ENCODE measurements at places on chromosomes 13 and 19.
A peak's percentile ranks its signal among the peaks of the same experiment; 100 is the strongest.

DNA sequence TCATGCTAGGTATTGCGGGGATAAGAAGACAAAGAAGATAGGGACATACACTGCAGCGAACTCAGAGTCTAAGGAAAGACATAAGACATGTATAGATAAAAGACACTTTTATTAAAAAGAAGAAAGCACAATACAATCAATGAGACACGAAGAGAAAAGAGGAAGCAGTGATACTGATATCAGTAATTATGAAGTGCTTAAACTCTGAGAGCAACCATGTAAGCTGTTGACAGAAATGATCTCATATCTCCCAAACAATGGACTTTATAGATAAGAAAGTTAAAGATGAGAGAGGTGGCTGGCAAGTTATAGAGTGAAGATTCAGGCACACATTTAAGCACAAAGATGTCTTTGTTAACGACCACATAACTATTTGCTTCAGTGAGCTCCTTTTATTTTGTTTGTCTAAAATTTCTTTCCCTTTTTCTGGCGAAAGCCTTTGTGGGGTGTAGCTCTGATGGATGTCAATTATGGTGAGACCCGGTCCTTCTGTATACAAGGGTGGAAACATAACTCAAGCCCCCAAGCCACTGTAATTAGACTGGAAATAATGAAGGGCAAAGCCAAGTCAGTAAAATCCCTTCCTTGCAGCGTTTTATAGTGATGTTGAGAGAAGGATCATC lies 818.0 kb upstream of the SLC10A2 start:
- DNase-seq: no peak

- DNase-seq: peak; percentile 74
Measured at GRCh38 chr19:38233740-38234251, 9.8 kb upstream of the DPF1 start.

GRCh38 chr13:68929075-68929745 lies 1178.4 kb upstream of the ATXN8OS start:
- DNase-seq: no peak

DNA sequence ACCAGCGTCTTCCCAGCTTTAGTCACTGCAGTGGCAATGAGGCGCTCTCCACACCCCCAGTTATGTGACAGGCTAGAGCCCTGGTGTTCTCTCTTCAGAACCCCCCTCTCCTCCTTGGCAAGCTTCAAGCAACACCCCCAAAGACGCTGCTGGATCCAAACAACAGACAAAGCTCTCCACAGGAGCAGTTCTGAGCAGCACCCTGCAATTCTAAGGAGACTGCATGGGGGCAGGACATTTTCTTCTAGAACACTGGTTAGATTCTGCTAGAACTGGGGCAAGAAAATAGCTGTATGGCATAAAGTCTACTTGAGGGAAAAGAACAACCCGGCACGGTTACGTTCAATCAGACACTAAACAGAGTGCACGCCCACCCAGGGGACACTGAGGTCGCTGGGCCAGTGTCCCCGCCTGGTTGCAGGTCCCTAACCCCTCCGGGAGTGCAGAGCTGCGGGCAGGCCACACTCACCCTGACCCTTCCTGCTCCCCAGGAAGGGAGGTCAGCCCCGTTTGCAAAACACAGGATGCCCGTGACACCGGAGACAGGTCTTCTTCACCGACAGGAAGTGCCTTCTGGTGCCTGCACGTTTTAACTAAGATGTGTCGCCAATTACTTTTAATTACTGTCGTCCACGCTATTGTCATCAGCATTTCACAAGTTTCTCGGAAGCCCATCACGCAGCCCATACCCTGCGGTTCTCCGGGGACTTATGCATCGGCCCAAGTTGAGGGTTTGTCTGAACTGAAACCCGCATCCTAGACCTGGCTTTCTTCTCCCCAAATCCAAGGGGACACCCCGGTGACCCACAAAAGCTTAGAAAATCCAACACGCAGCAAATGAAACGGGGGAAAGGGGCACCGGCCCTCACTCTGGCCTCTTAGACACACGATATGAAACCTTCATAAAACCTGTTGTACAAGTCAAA lies 943 bp downstream of the GJB6 start:
- DNase-seq: no peak

DNA sequence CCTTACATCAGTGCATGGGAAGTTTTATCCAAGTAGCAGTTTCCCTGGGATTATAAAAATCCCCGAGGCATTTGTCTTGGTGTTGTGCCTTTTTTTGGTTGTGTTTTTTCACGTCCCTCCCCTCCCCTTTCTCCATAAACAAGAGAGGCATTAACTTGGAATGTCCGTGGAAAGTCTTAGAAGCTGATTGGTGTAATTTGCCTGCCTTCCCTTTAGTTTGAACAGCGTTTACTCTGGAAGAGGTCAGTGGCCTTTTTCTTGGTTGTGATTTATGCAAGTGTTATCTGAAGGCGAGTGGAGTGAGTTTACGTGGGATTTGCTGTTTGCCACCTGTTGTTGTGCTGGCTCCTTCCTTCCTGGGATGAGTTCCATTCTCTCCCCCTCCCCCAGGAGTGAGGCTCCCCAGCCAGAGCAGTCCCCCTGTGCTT lies 7.2 kb downstream of the ACTN4 start:
- no peak for DNase-seq

GRCh38 chr19:5537870-5538269 lies 29.9 kb downstream of the TINCR start:
- DNase-seq: no peak

GRCh38 chr13:113785051-113786010 lies 26.3 kb downstream of the TMEM255B start:
- peak; percentile 77 for DNase-seq

GRCh38 chr13:98144027-98144741 lies 1.3 kb downstream of the FARP1 start:
- peak; percentile 36 for DNase-seq

DNA sequence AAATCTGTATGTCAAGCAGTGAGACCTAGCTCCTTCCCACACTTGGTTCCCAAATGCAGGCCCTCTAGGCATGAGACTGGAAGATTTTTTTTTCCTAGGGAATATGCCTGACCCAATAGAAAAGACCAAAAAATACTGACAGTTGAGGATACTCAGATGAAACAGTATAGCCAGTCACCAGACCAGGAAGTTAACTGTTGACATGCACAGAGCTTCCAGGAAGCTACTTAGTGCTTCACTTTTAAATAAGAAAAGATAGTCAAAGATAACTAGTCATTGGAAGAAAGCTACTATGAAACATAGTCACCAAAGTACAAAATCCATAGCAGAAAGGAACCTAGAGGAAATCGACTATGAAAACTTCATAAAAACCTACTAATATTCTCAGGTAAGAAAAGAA lies 32.3 kb downstream of the BRCA2 start:
- no peak for DNase-seq

DNA sequence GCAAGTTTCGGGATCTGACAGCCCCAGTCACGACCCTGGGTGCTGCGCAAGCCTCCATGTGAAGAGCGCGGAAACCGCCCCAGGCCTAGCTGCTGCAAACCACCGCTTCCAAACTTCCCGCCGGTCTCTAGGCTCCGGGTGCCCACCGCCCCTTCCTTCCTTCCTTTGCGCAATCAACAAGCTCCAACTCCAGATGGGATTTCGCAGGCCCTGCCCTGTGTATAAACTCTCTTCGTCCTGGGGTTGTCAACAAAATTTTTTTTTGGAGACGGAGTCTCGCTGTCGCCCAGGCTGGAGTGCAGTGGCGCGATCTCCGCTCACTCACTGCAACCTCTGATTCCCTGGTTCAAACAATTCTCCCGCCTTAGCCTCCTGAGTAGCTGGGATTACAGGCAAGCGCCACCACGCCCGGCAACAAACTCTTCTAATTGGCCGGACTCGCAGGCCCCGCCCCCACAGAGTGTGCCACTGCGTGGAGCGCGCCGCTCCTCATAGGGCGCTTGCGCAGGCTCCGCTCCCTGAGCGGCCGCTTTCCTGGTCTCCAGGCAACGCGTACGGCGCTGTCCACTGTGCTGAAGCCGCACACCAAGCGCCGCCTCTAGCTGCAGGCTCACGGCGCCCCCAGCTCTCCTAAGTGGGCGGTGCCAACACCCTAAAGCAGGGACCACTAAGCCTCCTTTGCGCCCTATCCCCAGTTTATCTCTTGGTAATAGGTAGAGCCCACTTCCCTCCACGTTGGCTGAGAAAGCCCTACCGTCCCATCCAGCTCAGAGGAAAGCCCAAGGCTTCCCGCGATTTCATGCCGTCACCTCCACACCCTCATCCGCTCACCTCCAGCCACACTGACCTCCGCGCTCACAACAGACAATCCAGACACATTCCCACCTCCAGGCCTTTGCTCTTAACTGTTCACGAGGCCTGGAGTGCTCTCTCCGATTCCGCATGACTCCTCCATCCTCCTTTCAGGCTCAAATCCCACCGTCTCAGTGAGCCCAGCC lies 5.5 kb upstream of the QTRT1 start:
- DNase-seq: peak; percentile 93

DNA sequence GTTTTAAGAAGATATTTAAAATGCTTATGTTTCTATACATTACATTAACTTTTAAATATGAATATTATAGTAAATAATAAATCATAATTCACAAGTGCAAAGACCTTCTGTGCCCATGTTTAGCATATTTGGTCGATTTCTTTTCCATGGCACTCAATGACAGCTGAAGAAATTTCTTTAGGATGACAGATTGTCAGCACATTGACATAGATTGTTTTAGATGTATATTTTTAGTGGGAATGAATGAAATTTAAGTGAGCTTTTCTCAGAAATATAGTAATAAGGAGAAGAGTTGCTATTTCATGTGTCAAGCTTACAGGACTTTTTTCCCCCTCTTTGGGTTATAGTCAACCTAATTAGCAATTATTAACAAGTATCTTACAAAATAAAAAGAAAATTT lies 256.5 kb downstream of the SHISA2 start:
- no peak for DNase-seq

DNA sequence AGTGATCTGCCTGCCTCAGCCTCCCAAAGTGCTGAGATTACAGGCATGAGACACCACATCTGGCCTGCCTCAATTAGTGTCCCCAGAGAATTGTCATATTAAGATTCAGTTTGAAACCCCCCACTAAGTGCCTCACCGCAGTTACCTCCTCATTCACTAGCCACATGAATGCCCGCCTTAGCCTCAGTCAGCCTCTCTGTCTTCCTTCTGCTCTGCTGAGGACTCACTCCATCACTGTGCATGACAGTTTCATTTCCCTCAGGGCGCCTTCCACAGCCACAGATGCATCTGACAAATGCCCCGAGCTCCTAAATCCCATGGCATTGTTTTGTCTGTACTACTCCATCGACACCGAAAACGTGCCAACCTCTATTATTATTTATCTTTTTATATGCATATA lies 23.3 kb downstream of the MIPEP start:
- no peak for DNase-seq

- DNase-seq: peak; percentile 49
Measured at GRCh38 chr13:31204592-31204991, 4.8 kb downstream of the B3GLCT start.

GRCh38 chr13:44713788-44714469 lies 137.8 kb upstream of the TSC22D1 start:
- peak; percentile 96 for DNase-seq

GRCh38 chr13:32142956-32143375 lies 111.4 kb downstream of the FRY start:
- peak; percentile 22 for DNase-seq

DNA sequence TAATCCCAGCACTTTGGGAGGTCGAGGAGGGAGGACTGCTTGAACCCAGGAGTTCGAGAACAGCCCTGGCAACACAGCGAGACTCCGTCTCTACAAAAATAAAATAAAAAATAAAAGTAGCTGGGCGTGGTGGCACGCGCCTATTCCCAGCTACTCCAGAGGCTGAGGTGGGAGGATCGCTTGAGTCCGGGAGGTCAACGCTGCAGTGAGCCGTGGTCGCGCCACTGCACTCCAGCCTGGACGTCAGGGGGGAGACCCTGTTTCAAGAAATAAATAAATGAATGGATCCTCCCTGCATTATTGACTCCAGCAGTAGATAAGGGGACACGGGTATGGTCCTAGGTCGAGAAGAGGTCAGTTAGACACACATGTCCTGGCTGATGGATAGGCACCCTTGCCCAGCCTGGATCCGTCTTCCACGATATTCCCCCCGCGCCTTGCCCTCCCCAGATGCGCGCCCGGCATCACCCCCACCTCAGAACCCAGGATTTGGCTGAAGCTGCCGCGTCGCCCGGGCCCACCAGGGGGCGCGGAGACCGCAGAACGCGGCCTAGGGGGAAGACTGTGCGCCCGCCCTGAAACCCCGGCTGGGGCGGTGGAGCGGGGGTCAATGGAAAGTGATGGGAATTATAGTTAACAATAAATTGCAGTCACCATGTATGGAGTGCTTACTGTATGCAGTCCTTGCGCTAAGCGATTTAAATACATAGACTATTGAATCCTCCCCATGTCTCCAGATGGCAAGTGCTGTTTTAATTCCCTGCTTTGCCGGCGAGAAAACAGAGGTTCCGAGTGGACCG lies 2.1 kb upstream of the HOOK2 start:
- peak; percentile 76 for DNase-seq

- DNase-seq: no peak
Measured at GRCh38 chr13:27712421-27712820, 79.9 kb upstream of the GSX1 start.

DNA sequence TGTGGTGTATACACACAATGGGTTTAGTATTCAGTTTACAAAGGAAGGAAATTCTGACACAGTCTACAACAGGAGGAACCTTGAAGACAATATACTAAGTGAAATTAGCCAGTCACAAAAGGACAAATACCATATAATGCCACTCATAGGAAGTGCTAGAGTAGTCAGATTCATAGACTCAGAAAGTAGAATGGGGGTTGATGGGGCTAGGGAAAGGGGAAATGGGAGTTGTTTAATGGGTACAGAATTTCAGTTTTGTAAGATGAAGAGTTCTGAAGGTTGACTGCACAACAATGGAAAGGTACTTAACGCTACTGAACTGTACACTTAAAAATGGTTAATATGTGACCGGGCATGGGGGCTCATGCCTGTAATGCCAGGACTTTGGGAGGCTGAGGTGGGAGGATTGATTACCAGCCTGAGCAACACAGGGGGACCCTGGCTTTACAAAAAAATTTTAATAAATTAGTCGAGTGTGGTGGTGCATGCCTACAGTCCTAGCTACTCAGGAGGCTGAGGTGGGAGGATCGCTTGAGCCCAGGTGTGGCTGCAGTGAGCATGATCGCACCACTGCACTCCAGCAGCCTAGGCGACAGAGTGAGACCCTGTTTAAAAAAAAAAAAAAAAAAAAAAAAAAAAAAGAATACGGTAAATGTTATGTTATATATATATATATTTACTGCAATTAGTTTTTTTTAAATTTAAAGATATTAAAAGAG lies 45.0 kb downstream of the SLC15A1 start:
- peak; percentile 74 for DNase-seq

DNA sequence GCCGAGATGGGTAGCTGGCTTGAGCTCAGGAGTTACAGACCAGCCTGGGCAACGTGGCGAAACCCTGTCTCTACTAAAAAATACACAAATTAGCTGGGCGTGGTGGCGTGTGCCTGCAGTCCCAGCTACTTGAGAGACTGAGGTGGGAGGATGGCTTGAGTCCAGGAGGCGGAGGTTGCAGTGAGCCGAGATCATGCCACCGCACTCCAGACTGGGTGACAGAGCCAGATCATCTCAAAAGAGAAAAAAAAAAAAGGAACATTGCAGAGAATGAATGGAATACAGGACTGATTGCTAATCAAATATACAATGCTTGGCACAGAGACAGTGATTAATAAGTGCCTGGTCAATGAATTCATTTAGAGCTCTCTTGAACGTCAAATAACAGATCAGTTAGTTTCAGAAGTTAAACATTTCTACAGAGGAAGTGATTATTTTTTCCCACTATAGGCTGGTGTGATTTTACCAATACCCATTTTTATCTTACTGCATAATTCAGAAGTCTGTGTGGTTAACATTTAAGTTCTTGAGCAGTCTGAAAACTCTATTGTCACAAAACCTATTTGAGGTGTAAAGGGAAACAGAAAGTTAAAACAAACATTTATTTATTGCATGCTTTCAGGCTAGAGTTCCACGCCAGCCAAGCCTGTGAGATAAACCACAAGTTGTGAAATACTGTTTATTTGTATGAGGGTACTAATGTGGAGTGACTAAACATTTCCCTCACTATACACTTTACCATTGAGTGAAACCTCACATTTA lies 7.7 kb upstream of the TBC1D4 start:
- no peak for DNase-seq

Measured in kidney capillary endothelial cell (primary cell).